ENCODE measurements at places on chromosomes 5 and 9.

GRCh38 chr5:66710557-66711088 is 114.4 kb downstream of the MAST4 start:
- DNase-seq = no peak

DNA sequence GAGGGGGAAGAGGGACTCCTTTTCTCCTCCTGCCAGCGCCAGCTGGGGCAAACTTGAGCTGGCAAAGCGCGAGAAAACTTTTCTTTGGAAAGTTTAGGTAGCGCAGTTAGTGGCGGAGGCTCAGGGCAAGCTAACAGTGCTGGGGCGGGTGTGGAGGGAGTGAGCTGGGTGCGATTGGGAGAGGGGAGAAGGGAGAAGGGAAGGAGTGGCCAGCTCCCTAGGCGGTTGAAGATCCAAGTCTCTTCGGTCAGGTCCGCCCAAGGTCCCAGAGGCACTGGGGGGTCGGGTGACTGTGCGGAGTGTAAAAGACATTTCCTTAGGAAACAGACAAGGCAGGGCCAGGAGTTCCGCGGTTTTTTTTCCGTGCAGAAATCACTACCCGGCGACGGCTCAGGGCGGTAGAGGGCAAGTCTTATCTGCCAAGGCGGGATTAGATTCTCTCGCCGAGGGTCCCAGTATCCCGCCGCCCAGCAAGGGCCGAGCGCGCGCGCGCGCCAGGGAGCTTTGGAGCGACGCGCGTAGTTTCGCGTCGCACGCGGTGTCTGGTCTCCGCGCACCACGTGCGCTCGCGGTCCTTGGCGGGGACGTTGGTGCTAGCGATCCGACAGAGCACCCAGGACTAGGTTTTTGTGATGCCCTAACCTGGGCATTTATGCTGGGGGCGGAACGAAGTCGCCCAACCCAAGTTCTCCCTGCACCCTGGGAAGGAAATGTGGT is 33.6 kb upstream of the NFIB start:
- peak; percentile 73 for DNase-seq

- DNase-seq = peak; percentile 42
These were observed 152.5 kb upstream of the RAI14 start for GRCh38 chr5:34503379-34504253.

GRCh38 chr9:104849023-104849422 is 78.9 kb downstream of the ABCA1 start:
- no peak for DNase-seq

DNA sequence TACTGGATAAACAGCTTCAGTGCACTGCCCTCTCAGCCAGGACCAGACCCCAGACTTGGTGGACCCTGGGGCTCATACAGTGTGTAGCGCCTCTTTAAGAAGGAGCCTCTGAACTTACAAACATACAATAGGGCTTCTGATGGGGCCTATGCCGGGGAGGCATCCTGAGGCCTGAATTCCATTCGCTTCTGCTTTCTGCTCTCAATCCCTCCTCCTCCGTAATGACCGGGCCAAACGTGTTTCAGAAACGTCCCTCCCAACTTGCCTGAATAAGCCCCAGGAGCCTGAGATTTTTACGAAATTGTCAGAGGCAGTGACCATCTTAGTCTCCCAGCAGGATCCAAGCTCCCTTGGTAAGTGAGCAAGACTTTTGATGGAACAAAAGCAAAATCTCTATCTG is 128.1 kb upstream of the BOD1 start:
- DNase-seq = no peak

GRCh38 chr5:82205005-82205404 is 73.1 kb downstream of the RPS23 start:
- DNase-seq = no peak

DNA sequence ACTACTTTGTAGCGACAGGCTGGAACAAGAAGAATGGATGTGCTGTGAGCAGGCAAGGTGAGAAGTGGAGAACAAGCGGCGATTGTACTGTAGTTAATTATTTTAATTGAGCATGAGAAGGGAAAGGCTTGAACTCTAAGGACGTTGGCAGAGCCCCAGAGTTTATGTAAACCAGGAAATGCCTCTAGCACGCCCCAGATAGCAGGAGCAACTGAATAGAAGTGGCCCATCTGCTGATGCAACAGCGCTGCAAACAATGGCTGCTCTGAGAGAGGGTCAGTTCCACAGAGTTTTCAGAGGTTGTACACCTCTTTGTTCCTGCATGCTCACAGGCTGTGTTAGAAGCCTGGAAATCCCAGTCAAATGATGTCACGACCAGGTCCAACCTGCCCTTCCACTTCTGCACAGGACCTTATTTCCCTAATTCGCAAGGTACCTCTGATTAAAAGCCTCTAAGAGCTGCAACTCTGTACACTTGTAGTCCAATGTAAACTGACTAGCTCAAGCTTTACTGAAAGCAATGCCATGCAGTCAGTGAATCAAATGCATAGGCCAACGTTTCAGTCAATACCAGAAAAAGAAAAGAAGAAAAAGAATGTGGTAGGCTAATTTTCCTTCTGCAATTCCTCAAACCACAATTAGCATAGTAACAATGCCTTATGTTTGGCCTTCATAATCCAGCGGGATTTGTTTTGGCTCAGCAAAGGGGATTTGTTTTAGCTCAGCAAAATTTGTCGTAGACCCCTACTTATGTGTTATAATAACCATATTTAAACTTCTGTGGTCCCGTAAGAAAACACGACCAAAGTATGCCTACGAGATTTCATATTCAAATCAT is 119.6 kb upstream of the RETREG1 start:
- DNase-seq = no peak

- DNase-seq = no peak
These were observed 2.2 kb downstream of the UBTD2 start for GRCh38 chr5:172281346-172281745.

DNA sequence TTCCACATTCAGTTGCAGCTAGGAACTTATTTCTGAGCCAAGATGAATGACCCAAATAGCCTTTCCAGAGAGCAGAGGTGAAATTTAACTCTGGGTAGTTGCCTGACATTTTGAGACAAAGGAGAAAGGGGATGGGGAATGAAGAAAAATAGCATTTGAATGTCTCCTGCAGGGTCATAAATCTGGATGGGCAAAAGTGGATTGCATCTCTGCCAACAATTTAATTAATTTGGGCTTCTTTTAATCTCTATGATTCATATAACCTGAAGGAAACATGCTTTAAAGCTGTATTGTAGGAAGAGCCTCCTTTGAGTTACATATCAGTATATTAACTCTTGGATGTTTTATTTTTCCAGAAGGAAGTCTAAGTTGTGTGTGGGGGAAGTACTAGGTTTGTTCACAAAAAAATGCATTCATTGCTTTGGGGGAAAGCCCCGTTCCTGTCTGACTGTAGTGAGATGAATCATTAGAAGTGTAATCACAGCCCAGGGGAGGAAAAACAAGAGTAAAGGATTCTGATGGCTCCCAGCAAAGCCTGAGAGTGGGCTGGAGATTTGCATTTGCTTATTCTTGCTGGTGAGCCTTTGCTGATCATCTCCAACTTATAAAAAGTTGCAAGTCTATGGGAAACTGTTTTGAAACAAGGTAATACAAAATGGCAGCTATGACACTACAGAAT is 133.0 kb upstream of the IQGAP2 start:
- DNase-seq = no peak

- no peak for DNase-seq
These were observed 94.2 kb downstream of the BARX1 start for GRCh38 chr9:93860694-93861658.

- DNase-seq = no peak
These were observed 52.4 kb downstream of the SLC44A1 start for GRCh38 chr9:105296877-105297287.

GRCh38 chr5:115414406-115415142 is 118.1 kb upstream of the CCDC112 start:
- DNase-seq = peak; percentile 47

DNA sequence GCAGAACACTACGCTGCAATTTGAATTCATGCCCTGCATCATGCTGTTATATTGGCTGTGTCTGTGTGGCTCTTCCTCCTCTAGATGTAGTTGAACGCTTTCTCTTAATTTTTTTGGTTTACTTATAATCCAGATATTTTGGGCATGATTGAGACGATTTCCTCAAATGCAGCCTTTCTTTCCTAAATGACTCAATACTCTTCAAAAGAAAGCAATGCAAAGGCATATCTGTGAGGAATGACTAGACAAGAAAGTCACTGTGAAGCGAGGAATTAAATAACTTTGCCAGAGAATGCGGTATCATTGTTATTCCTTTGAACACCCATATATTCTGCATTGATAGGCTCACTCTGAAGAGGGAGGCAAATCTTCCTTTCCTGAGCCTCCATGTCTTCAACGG is 152.8 kb downstream of the YIPF5 start:
- no peak for DNase-seq

DNA sequence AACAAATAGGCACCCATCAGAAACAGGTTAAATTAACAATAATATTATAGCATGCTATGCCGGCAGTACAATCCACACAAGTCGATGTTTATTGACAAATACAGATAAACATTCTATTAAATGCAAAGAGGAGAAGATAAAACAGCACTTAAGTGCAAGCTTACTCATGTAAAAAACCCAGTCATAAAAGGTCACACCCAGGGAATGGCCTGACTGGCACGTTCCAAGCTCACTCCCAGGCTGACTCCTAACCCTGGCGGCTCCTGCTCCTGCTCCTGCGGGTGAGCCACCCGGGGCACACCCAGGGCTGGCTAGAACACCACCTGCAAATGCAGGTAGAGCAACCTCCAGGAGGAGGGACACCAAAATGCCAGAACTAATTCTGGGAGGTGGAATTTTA is 66.9 kb downstream of the SEMA4D start:
- no peak for DNase-seq

GRCh38 chr5:34929720-34930461 is 532 bp downstream of the DNAJC21 start:
- peak; percentile 96 for DNase-seq

- DNase-seq = no peak
These were observed 21.5 kb upstream of the DELE1 start for GRCh38 chr5:141902015-141902814.

DNA sequence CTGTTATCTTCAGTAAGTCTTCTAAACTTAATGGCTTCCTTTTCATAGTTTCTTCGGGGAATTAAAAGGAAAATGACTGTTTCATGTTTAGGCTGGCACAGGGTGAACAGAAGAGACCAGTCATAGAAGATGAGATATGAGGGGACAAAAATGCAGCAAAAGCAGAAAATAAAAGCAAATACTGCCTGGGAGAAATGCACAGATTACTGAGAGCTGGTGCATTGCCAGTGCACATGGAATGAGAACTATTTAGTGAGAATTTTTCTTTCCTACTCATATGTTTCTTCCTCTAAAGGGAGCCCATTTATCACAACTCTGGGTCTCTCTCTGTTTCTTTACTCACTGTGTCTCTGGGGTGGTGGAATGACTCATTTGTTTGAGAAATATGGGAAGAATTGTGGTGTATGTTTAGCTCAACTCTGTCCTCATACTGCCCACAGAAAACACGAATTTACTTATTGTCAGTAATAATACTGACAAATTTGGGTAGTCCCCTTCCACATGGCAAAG is 25.9 kb upstream of the ANKRD55 start:
- no peak for DNase-seq

- no peak for DNase-seq
These were observed 333.5 kb upstream of the ACTBL2 start for GRCh38 chr5:57816108-57816507.

- no peak for DNase-seq
These were observed 428.2 kb downstream of the CDK5RAP2 start for GRCh38 chr9:120151806-120152205.

- no peak for DNase-seq
These were observed 19.7 kb upstream of the HSDL2 start for GRCh38 chr9:112360047-112360804.

DNA sequence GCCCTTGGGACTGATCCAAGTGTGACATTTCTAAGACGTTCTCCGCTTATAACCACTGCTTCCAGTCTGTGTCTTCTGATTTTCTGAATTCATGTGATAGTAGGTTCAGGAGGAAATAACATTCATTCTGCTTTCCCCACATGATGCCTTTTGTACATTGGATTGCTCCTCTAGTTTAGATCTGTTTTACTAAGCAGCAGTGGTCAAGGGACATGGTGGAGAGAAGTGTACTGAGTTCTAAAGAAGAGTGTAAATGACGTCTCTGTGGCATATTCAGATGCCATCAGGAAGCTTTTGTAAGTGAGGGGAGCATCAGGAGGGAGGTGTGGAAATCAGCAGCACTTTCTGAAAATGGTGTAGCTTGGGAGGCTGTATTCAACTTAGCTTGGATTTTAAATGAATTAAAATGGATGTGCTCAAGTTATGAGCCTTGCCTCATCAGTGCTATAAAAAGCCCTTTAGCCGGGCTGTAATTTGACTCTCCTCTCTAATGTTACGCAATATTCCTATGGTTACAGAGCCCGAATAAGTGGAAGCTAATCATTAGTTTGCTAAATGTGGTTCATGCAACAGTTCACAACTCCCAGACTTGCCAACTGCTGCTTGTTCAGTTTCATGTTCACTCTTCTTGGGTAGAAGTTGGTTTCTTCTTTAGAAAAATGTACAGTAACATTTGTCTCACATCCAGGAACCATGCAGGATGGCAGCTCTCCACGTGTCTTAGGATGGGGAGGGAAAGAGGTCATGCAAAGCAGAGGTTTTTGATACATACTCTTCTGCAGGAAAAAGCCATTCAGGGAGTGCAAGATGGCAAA is 281.3 kb downstream of the ARHGAP26 start:
- DNase-seq = no peak

GRCh38 chr9:7591501-7591900 is 208.1 kb downstream of the DMAC1 start:
- no peak for DNase-seq

GRCh38 chr5:137561608-137562007 is 62.5 kb upstream of the SPOCK1 start:
- DNase-seq = no peak

DNA sequence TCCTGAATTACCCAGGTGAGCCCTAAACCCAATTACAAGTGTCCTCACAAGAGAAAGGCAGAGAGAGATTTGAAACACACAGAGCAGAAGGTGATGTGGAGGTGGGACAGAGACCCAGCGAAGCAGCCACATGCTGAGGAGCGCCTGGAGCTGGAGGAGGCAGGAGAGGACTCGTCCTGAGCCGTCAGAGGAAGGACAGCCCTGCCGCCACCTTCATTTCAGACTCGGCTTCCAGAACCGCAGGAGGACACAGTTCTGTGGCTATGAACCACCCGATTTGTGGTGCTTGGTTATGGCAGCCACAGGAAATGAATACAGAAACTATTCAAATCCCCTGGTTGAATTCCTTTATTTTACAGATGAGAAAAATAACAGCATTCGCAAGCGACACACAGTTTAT is 16.4 kb upstream of the FBP1 start:
- no peak for DNase-seq

- DNase-seq = peak; percentile 84
These were observed 54.7 kb downstream of the COL23A1 start for GRCh38 chr5:178535299-178536175.

DNA sequence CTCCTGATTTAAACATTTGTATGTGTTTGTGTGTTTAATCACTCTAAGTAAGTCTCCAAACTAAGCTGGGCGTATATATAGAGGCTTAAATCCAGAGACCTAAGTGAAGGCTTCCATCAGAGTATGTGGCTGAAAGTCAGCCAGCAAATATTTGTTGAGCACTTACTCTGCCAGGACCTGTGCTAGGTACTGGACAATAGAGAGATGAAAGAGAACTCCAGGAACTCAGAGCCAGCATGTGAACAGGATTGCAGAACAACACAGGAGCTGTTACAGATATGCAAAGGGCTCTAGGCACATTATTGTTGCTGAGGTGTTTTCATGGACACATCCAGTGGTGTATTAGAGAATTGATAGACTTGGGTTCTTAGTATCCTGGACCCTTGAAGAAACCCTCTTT is 4.7 kb upstream of the BNIP1 start:
- DNase-seq = no peak

Data from left ventricle myocardium superior (tissue), 1 donor.